Activated CD4-positive, alpha-beta memory T cell treated with anti-CD3 and anti-CD28 coated beads for 36 hours (primary cell): ENCODE measurements at places on chromosomes 5 and 9. TPM values are rescaled to one million over a fixed set of nuclear protein-coding genes. Genes with fewer than 3 reads are reported as not detected.
A peak's percentile ranks its signal among the peaks of the same experiment; 100 is the strongest.

DNA sequence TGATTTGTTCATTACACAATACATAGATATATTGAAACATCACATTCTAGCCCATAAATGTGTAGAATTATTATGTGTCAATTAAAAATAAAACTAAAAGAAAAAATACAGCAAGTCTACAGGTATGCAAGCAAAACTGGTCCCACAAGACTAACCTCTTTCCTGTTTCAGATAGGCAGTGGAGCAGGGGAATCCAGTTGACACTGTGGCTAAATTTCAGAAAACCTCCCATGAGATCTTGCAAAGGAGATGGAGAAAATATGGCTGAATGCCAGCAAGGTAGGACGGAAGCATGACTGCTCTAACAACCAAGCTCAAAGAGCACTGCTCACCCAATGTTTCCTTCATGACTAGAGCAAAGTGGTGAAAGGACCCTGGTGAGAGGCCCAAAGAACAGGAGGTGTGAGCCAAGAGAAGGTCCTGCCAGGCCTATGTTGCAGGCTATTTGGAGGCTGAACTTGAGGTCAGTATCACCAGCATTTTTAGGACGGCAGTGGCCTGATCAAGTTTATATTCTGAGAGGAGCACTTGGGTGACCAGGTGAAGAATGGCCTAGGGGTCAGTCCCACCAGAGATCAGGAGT lies 1.1 kb upstream of the SH3TC2 start:
- H3K27ac ChIP-seq: no peak overlapping the region
- peaks cover 4% of the 10 kb centered on the region for H3K27me3 ChIP-seq
- H3K36me3 ChIP-seq: no peaks in the 10 kb centered on the region
- no peak for DNase-seq
- no peak overlapping the region for H3K4me3 ChIP-seq
- H3K4me1 ChIP-seq: no peaks in the 10 kb centered on the region

OR1J2 gene
- not detected for total RNA-seq

DNA sequence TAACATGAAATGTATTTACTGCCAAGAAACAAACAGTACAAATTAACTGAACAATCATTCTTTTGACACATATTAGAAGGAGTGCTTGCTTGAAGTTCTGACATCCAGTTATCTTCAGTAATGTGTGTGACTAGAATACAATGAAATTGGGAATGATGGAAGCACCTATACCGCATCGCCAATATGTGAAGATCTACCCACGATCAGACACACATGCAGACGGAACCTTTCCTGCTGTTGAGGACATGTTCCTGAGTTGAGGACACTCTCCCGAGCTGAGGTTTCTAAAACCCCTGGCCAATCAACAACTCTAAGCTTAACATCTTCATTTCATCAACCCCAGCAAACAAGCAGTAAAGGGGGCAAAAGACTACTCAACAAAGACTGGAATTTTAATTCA lies at the start of gene OR13C3:
Gene OR13C3, minus strand, starts transcription at position 101 of the 400 bp plus-strand sequence. CDS start 133 bp downstream, outside the sequence.
- no peak within 1 kb of the TSS for H3K4me3 ChIP-seq
- no peaks in the 10 kb centered on the region for H3K4me1 ChIP-seq
- no peak for DNase-seq
- no peaks in the 10 kb centered on the region for H3K36me3 ChIP-seq

DNA sequence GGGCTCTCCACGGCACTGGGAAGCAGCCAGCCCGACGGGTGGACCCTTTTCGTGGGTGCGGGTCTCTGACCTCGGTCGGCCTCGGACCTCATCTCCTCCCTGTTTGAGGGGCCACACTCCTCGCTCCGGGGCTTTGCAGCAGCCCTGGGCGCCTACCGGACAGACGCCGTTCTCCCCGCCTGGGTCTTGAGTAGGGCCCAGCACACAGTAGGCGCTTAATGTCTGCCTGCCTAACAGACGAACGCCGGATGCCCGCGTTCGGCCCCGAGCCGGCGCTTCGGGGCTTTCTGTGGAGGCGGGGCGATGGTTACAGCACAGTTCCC lies 842 bp upstream of the GTF3C5 start:
- H3K27ac ChIP-seq: peak overlapping the region; percentile 90
- H3K36me3 ChIP-seq: peaks cover 6% of the 10 kb centered on the region
- peak overlapping the region; percentile 99 for H3K4me3 ChIP-seq
- DNase-seq: no peak
- H3K4me1 ChIP-seq: peaks cover 42% of the 10 kb centered on the region

DNA sequence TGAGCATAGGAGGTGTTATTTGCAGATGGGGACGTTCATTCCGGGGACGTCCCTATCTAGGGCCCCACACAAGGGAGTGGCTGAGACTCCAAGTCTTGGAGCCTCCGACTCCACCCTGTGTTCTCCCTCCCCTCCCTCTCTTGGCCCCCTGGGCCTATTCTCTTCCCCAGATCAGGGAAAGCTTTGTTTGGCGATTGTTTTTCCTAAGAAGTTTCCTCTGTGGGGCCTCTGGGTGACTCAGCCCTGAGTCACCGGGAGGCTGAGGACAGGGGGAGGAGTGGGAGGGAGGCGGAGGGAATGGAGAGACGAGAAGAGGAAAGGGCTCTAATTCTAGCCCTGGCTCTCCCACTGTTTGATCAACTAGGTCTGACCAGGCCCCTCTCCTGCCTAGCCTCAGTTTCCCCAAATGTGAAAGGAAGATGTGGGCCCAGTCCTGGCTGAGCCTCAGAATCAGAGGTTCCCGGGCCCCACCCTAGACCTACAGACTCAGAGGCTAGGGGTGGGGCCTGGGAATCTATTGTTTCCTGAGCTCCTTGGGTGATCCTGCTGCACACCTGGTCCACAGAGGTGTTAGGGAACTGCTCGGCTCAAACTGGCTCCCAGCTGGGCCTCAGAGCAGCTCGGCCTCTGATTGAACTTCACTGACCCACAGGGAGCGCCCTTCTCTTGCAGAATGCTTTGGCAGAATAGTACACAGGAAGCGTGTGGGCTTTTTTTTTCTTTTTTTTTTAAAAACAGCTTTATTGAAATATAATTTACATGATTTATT lies 19.2 kb downstream of the GSN start:
- peak; percentile 59 for DNase-seq
- H3K27ac ChIP-seq: no peak overlapping the region
- H3K4me3 ChIP-seq: no peak overlapping the region
- no peaks in the 10 kb centered on the region for H3K27me3 ChIP-seq

- DNase-seq: no peak
- H3K4me3 ChIP-seq: no peak overlapping the region
- no peak overlapping the region for H3K27ac ChIP-seq
- peaks cover 14% of the 10 kb centered on the region for H3K4me1 ChIP-seq
- peaks cover 9% of the 10 kb centered on the region for H3K27me3 ChIP-seq
Measured at GRCh38 chr5:96058084-96058483, 96.4 kb upstream of the ELL2 start.

- H3K36me3 ChIP-seq: no peaks in the 10 kb centered on the region
- peak; percentile 60 for DNase-seq
- H3K27ac ChIP-seq: no peak overlapping the region
- H3K4me3 ChIP-seq: no peak overlapping the region
- no peaks in the 10 kb centered on the region for H3K27me3 ChIP-seq
Measured at GRCh38 chr9:95822583-95823431, 52.7 kb upstream of the ERCC6L2 start.

SHROOM1 gene
- total RNA-seq: 1.6 TPM

GRCh38 chr5:175444060-175444904 lies at the start of gene DRD1:
Gene DRD1, minus strand, starts transcription at chr5:175444182. Its CDS starts 1,083 bp downstream, at chr5:175443099.
- peak within 1 kb of the TSS; percentile 51 for H3K4me3 ChIP-seq
- DNase-seq: peak; percentile 59
- H3K27ac ChIP-seq: no peak within 1 kb of the TSS
- H3K36me3 ChIP-seq: no peaks in the 10 kb centered on the region
- H3K4me1 ChIP-seq: peaks cover 10% of the 10 kb centered on the region

MYMK gene
- total RNA-seq: not detected

GRCh38 chr5:26791021-26791420 lies 247.4 kb downstream of the CDH9 start:
- no peak for DNase-seq
- H3K4me1 ChIP-seq: no peaks in the 10 kb centered on the region
- no peak overlapping the region for H3K4me3 ChIP-seq

DNA sequence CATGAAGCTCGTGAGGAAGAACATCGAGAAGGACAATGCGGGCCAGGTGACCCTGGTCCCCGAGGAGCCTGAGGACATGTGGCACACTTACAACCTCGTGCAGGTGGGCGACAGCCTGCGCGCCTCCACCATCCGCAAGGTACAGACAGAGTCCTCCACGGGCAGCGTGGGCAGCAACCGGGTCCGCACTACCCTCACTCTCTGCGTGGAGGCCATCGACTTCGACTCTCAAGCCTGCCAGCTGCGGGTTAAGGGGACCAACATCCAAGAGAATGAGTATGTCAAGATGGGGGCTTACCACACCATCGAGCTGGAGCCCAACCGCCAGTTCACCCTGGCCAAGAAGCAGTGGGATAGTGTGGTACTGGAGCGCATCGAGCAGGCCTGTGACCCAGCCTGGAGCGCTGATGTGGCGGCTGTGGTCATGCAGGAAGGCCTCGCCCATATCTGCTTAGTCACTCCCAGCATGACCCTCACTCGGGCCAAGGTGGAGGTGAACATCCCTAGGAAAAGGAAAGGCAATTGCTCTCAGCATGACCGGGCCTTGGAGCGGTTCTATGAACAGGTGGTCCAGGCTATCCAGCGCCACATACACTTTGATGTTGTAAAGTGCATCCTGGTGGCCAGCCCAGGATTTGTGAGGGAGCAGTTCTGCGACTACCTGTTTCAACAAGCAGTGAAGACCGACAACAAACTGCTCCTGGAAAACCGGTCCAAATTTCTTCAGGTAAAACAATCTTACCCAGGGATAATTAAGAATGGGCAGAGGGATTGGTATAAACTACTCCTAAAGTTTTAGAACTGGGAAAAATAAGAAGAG lies 12.9 kb downstream of the ITGA1 start:
- peaks cover 53% of the 10 kb centered on the region for H3K4me1 ChIP-seq
- H3K27ac ChIP-seq: peak overlapping the region; percentile 96
- no peaks in the 10 kb centered on the region for H3K27me3 ChIP-seq
- peak; percentile 79 for DNase-seq

- no peaks in the 10 kb centered on the region for H3K27me3 ChIP-seq
- H3K4me1 ChIP-seq: no peaks in the 10 kb centered on the region
Measured at GRCh38 chr9:82781921-82782392, 281.0 kb downstream of the RASEF start.

DNA sequence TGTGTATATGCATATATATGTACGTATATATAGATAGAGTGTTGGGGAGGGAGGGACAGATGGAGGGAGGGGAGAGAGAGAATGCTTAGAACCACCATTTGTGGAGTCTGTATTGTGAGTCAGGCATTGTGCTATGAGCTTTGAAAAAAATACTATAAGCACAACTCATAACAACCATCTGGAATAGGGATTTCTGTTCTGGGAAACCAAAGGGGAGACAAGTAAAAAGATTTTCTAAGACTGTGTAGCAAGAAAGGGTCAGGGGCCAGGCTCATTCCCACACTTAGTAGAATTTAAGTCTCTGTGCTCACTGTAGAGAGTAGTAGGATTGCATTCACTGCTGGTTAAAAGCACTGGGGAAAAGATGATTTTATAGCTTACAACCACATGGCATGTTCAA lies 202.3 kb upstream of the SGCD start:
- no peak overlapping the region for H3K4me3 ChIP-seq
- H3K27me3 ChIP-seq: peaks cover 4% of the 10 kb centered on the region
- H3K36me3 ChIP-seq: no peaks in the 10 kb centered on the region
- H3K27ac ChIP-seq: no peak overlapping the region

DNA sequence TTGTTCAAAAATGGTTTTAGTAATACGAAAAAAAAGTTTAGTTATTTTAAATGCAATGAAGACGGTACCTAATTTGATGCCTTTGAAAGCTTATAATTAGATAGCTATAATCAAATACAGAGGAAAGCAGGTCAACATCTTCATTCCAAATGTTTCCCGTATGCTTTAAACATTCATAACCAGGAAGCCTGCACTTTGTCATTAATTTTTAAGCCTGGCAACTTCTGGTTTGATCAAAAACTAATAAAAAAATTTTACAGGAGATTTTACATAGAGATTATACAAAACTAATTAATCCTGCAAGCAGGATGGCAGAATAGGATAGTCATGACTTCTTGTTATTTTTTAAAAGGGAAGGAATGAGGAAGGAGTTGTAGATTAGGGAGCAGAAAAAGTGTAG lies 353.0 kb downstream of the FBXL17 start:
- H3K27ac ChIP-seq: no peak overlapping the region
- no peaks in the 10 kb centered on the region for H3K36me3 ChIP-seq
- H3K4me3 ChIP-seq: no peak overlapping the region

GRCh38 chr9:109289931-109290330 lies 30.9 kb downstream of the EPB41L4B start:
- no peak overlapping the region for H3K4me3 ChIP-seq
- no peak overlapping the region for H3K27ac ChIP-seq
- H3K27me3 ChIP-seq: peaks cover under 1% of the 10 kb centered on the region
